CD4-positive, CD25-positive, alpha-beta regulatory T cell (primary cell): ENCODE measurements at places on chromosomes 4 and X. TPM values are rescaled to one million over a fixed set of nuclear protein-coding genes. Genes with fewer than 3 reads are reported as not detected.

DNA sequence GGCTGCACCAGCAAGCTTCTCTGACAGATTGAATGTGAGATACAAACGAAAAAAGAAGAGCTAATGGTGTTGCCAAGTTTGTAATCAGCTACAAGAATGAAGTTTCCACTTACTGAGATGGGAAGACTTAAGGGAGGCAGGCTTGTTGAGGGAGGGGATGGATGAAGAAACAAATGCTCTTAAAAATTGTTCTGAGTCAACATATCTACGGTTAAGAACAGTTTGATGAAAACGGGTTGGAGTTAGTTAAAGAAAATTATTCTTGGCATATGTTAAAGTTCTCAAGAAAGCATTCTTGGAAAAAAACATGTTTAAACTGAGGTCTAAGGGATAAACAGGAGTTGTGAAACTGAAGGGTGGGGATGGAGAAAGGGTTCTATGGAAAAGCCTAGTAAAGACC is 816.3 kb upstream of the HS3ST1 start:
- DNase-seq, result no peak

DNA sequence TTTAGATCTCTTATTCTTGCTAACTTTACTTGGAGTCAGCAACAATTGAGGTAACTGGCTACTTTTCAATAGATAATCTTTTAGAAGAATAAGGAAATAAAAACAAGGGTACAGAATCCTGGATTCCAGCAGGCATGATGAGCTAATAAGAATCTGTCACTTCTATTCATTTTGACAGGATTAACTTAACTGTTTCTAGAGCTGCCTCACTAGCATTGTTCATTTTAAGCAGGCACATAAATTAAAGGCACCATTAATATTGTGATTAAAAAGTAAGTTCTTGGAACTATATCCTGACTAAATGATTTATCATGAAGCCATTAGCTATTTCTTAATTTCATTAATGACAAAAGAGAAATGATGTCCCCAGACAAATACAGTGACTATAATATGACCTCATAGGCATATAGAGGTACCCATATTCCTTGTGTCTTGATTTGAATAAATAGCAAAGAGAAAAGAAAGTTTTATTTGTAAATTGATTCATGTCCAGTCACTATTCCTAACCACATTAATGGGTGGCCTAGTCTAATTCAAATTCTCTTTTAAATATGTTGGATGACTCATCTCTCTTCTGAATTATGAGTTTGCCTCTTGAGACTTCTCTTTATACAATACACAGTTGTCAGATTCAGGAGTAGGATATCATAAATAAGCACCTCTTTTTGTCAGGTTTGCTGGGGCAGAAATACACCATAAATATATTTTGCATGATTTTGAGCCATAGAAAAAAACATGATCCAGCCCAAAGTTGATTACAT is 343.0 kb downstream of the SLITRK2 start:
- DNase-seq, result no peak

DNA sequence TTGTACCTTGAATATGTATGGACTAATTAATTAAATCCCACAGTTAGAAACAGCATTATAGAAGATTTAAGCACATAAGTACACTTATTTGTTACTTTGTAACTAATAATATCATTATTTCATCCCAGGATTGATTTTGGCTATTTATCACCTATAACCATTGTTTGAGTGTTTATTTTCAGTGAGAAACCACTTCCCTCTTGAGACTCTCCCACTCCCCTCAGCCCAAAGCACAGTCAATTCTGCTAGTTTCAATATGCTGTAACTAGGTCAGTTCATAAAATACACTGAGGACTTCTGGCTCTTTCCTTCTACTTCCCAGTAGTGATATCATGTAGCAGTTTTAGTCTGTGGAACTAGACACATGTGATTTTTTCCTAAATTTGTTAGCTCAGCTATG is 16.3 kb downstream of the OFD1 start:
- peak; percentile 26 for DNase-seq

GRCh38 chr4:75555294-75556164 is at the start of gene ODAPH:
ODAPH (plus strand) TSS chr4:75556066; CDS start chr4:75556083, 17 bp downstream.
- no peak for DNase-seq

DNA sequence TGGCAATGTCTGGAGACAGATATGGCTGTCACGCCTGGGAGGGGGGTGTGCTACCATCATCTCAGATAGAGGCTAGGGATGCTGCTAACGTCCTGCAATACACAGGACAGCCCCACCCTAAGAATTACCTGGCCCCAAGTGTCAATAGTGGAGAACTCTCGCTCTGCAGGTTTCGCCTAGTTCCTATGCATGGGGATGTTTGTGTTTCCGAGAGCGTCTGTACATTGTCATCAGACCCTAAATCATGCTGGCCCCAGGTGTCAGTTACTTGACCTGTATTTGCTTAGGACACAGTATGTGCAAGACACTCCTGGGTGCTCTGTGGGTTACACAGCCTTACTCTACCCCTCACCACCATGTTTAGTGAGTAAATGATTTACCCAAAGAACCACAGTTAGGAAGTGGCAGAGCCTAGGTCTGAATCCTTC is 90.8 kb downstream of the AFF1 start:
- no peak for DNase-seq

DNA sequence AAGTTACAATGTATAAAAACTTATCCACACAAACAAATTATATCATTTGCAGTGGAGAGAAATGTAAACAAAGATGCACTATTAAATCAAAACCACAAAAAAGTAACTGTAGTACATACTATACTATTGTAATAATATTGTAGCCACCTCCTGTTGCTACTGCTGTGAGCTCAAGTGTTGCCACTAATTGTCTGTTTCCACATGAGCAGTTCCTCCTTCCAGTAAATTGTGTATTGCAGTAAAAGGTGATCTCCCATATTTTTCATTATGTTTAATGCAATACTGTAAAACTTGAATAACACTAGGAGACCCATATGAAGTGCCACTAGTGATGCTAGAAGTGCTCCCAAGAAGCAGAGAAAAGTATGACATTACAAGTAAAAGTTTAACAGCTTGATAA is 11.7 kb downstream of the LIN54 start:
- no peak for DNase-seq

KIAA0232 gene
- 25.3 TPM for total RNA-seq
